Astrocyte (in vitro differentiated cells and primary cell): ENCODE measurements at places on chromosomes 7 and 10.

- DNase-seq: no peak
These were observed 79.3 kb upstream of the AGBL3 start for GRCh38 chr7:134907000-134907399.

DNA sequence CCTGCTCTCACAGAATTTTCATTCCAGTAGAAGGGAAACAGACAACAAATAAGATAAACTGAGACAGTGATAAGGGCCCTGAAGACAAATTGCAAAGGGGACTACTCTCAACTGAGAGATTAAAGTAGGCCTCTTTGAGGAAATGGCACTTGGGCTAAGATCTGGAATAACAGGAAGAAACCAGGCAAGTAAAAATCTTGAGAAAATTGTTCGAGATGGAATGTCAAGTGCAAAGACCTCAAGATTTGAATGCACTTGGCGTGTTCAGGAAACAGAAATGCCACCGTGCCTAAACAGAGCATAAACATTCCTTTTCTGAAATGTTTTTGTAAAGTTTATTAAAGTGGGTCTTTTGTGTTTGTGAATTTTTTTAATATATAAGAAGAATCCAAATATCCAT lies 10.7 kb downstream of the ARMH3 start:
- DNase-seq: no peak

GRCh38 chr10:76291175-76291574 lies 859.8 kb downstream of the LRMDA start:
- no peak for DNase-seq

DNA sequence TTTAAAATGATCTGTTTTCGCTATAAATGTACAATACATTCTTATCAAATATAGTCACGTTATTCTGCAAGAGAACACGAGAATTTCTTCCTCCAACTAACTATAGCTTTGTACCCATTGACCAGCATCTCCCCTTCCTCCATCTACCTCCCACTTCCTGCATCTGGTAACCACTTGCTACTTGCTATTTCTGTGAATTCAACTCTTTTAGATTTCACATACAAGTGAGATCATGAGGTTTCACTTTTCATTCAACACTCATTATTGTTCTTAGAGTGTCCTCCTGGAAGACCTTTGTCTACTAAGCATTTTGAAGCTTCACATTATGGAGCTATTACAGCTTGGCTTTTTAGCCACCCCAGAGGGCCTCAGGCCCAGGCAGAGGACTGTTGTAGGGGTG lies 741.3 kb upstream of the FZD8 start:
- no peak for DNase-seq

- DNase-seq: no peak
These were observed 17.0 kb downstream of the GIMAP7 start for GRCh38 chr7:150531704-150532103.

- no peak for DNase-seq
These were observed 63.6 kb downstream of the PDIA4 start for GRCh38 chr7:148964483-148965267.

DNA sequence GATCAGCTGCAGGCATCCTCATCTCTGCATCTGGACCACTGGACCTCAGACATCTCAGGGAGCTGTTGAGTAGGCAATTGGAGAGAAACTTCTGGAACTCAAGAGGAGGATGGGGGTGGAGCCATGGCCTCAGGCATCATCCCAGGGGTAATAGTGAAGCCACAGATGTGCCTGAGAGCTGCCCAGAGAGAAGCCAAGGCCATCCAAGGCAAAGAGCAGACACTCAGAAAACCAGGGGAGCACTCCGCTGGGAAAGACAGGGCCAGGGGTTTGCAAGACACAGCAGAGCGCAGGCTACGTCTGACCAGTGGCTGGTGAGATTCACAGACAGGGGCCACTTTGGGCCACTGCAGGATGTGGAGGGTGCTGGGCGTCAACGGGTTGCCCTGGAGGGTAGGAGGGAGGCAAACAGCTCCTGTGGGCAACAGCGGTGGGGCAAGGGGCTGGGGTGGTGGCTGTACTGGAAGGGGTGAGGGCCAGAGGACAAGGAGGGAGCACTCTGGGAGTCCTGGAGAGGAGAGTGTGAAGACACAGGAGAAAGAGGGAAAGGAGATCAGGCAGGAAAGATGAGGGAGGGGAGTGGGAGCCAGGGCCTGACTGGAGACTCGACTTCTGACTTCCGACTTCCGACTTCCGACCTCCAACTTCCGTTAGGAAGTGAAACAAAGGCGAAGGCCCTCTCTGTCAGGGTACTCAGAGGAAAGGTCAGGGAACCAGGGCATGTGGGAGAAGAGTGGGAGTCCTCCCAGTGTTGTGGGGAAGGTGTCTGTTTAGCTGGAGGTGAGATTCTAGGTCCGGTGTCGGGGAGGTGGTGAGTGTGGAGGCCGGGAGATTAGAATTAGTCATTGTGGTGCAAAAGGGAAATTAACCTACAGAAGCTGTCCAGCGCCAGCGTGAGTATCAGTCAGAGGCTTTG lies 69.7 kb upstream of the ANTXRL start:
- DNase-seq: no peak

GRCh38 chr10:71132321-71132810 lies 80.0 kb upstream of the UNC5B start:
- DNase-seq: no peak

DNA sequence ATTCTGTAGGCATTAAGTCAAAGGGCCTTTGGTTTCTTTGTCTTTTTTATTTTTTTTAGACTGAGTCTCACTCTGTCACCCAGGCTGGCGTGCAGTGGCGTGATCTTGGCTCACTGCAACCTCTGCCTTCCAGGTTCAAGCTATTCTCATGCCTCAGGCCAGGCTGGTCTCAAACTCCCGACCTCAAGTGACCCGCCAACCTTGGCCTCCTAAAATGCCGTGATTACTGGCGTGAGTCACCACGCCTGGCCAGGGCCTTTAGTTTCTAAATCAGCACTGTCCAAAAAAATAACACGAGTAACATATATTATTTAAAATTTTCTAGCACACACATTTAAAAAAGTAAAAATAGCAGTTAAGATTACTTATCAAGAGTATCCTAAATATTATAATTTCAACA lies 11.1 kb upstream of the ACSL5 start:
- DNase-seq: no peak

- no peak for DNase-seq
These were observed 23.7 kb upstream of the DDC start for GRCh38 chr7:50588937-50589336.

- DNase-seq: no peak
These were observed 408.4 kb downstream of the SUGCT start for GRCh38 chr7:40542982-40543741.

- DNase-seq: peak; percentile 65
These were observed 68.5 kb downstream of the MICU1 start for GRCh38 chr10:72557362-72557761.

GRCh38 chr10:85919491-85920021 lies 447.0 kb downstream of the GRID1 start:
- DNase-seq: no peak

DNA sequence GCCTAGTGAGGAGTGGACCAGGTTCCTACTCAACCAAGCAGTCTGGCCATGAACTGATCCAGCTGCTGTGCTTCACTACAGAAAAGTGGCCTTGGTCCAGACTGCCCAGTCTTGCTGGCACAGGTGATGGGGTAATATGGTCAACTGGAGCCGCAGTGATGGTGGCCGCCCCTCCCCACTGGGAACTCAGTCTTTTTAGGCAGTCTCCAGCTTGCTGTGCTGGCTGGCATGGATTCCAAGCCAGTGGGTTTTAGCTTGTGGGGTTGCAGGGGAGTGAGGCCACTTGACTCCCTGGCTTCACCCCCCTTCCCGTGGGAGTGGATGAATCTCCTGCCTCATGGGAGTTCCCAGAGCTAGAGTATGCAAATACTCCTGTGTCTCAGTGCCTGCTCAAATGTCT lies 52.7 kb upstream of the CDK6 start:
- no peak for DNase-seq

DNA sequence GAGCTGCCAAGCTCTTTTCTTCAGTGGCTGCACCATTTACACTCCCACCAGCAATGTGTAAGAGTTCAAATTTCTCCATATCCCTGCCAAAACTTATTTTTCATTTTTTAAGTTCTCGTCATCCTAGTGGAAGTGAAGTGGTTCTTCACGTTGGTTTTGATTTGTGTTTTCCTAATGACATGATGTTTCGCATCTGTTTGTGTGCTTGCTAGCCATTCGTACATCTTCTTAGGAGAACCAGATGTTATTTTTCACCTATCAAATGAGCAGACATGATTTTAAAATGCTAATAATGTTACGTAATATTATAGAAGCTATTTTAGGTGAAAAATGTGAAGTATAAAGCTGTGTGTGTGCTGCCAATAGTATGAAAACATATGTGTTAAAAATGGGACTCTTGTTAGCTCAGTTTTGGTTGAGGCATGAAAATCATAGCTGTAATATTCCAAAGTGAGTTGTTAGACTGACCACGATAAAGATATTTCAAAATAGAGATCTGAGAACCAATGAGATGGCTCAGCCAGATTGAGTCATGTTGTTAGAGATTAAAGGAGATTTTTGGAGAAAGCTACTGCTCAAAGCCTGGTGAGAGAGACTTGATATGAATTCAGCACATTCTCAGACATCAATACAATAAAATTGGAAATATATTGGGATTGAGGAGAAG lies 25.9 kb upstream of the GALNT11 start:
- DNase-seq: no peak

DNA sequence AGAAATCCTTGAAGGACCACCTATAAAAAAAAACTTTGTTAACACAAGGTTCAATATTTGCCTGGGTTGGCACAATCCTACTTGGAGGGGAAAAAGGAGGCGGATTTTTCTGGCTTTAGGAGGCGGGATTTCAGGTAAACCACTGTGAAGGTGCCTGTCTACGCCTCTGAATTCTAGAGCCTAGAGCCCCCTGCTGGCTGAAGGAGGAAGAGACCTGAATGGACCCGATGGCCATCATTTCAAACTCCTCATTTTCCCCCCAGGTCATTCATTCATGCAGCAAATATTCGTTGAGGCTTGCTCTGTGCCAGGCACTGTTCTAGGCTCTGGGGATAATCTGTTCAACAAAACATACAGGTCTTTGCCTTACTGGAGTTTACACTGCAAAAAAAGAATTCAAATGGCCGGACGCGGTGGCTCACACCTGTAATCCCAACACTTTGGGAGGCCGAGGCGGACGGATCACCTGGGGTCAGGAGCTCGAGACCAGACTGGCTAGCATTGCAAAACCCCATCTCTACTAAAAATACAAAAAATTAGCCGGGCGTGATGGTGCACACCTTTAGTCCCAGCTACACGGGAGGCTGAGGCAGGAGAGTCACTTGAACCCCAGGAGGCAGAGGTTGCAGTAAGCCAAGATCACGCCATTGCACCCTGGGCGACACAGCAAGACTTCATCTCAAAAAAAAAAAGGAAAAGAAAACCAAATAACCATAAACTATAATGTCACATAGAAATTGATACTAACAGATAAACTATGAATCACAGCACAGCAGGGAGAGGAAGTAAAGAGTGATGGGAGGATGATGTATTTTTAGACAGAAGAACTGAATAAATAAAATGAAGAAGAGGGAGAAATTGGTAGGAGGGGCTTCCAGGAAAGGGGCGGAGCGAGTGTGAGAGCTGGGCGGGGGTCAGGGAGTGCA lies 90.1 kb upstream of the NFE2L3 start:
- DNase-seq: no peak

GRCh38 chr7:2632733-2633537 lies 1.1 kb downstream of the TTYH3 start:
- DNase-seq: peak; percentile 61

- no peak for DNase-seq
These were observed 9.7 kb downstream of the CHST3 start for GRCh38 chr10:71973777-71974488.

GRCh38 chr10:125035588-125036295 lies 93.8 kb downstream of the ZRANB1 start:
- DNase-seq: no peak

GRCh38 chr10:127332631-127333030 lies 136.2 kb upstream of the INSYN2A start:
- DNase-seq: no peak

DNA sequence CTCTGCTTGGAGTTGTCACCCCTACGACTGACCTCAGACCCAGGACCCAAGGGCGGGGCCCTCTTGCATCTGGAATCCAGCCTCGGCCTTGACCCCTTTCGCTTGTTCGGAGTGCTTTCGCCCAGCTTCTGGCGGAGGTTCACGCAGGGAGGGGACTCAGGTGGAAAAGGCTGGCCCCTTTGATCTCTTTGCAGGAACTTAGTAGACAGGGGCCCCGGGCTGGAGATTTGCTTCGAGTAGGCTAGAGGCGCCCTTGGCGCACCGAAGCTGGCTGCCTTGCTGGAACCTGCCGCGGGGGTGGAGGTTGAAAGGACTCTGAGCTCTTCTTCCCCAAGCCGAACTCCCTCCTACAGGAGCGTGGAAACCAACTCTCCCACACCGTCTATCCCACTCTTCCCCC lies 255.1 kb downstream of the OTUD1 start:
- DNase-seq: no peak

DNA sequence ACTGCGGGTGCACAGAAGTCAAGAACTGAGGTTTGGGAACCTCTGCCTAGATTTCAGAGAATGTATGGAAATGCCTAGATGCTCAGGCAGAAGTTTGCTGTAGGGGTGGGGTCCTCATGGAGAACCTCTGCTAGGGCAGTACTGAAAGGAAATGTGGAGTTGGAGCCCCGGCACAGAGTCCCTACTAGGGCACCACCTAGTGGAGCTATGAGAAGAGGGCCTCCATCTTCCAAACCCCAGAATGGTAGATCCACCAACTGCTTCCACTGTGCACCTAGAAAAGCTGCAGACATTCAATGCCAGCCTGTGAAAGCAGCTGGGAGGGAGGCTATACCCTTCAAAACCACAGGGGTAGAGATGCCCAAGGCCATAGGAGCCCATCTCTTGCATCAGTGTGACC lies 1336.0 kb upstream of the CELF2 start:
- DNase-seq: no peak

DNA sequence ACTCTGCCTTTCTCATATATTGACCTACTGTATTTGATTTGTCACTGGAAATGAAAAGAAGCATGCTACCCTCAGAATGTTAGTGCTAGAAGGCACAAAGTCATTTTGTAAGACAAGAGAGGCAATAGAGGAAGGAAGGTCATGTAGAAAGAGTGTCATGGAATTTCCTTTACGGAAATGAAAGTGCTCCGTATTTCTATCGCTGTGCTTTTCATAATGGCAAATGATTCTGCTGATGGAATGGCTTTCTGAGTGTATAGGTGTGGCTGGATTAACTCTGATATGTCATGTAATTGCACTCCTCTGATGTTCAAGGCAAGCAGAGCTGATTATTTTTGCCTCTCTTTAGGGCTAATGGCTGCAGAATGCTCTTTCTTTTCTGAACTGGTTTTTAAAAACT lies 15.5 kb upstream of the STEAP4 start:
- no peak for DNase-seq

DNA sequence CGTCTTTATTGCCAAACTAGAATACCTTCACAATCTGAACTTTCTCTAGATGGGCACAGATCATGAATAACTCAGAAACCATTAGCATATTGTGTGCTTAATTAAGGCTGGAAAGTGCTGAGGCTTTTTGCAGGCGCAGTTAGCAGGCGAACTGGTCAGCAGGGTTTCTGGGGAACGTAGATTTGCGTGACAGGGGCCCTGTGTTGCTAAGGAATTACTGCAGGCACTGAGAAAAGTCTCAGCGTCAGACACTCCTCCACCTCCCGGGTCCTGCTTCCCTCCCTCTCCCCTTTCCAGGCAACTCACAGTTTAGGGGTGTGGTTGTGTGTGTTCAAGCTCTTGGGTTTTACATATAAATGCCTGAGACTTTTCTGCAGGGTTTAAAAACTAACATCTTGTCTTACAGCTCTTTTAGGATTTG lies 2.2 kb downstream of the MAP3K8 start:
- DNase-seq: peak; percentile 84
